Hindlimb muscle (tissue), 1 donor: ENCODE measurements at places on chromosomes 11 and 22. TPM values are rescaled to one million over a fixed set of nuclear protein-coding genes. Genes with fewer than 3 reads are reported as not detected.

Gene NCR3LG1
- polyA plus RNA-seq = 0.28 TPM

Gene IGSF9B
- polyA plus RNA-seq = 15.4 TPM

Gene CRYBA4
- polyA plus RNA-seq = not detected

Gene WNT11
- polyA plus RNA-seq = 22.0 TPM

Gene SPTBN2
- 24.3 TPM for polyA plus RNA-seq

Gene FXYD2
- 2.2 TPM for polyA plus RNA-seq

Gene OR52A1
- not detected for polyA plus RNA-seq

Gene GPR83
- polyA plus RNA-seq = 0.18 TPM

Gene TMEM151A
- not detected for polyA plus RNA-seq

Gene DUSP8
- 28.4 TPM for polyA plus RNA-seq

Gene CCDC117
- polyA plus RNA-seq = 21.3 TPM

GRCh38 chr22:38213319-38213989, 11.7 kb downstream of the MAFF start:
- DNase-seq = no peak

- DNase-seq = no peak
These were observed 154.5 kb upstream of the C11orf87 start for GRCh38 chr11:109267293-109268095.

GRCh38 chr11:36377759-36378564, 81.9 kb downstream of the PRR5L start:
- no peak for DNase-seq

GRCh38 chr11:18282626-18283025, 16.6 kb downstream of the SAA1 start:
- no peak for DNase-seq

DNA sequence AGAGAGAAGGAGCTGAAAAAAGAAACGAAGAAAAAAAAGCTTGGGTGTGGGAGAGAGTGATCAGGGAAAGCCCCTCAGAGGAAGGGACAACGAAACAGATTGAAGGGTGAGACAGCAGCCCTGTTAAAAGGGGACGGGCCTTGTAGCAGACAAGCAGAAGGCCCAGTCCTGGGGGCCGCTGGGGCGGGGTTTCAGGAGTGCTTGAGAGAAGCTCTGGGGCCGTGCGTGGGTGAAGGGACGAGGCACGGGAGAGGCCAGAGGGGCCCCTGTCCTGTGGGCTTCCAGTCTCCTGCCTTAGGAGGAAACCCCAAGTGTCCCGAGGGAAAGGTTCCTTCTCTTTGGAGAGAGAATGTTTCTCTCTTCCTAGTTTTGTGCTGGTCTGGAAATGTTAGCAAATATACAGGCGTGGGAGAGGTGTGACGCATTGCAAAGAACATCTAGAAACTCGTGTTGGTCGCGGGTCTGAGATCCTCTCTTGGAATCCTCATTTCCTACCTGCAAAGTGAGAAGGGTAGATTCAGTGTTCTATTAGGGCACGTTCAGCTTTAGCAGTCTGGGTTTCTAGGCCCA, 28.6 kb downstream of the ADAMTS15 start:
- no peak for DNase-seq

DNA sequence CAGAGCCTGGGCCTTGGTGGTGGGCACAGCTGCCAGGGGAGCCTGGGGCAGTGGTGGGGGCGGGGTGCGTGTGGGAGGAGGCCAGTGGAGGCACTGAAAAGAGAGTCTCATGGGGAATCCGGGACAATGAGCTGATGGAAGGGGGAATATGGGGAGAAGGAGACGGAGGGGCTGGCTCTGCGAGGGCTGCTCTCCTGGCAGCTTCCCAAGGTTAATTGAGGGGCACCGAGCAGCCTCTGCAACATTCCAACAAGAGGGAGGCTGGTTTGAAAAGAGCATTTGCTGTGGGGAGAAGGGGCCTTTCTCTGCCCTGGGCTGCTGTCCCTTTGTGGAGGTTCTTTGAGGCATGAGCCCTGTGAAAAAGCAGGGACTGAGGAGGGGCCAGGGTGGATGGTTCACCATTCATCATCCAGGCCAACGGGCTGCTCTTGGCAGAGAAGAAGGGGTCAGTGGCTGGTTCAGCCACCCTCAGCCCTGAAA, 9.4 kb upstream of the IGSF9B start:
- no peak for DNase-seq

DNA sequence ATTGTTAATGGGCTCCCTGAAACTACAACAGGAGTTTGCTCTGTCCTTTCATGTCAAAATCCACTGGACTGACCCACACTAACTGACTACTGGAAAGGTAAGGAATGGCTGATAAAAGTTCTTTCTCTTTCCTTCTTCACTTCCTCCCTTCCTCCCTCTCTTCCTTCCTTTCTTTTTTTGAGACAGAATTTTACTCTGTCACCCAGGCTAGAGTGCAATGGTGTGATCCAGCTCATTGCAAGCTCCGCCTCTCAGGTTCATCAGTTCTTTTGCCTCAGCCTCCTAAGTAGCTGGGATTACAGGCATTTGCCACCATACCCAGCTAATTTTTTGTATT, 85.2 kb downstream of the IGLL1 start:
- no peak for DNase-seq

DNA sequence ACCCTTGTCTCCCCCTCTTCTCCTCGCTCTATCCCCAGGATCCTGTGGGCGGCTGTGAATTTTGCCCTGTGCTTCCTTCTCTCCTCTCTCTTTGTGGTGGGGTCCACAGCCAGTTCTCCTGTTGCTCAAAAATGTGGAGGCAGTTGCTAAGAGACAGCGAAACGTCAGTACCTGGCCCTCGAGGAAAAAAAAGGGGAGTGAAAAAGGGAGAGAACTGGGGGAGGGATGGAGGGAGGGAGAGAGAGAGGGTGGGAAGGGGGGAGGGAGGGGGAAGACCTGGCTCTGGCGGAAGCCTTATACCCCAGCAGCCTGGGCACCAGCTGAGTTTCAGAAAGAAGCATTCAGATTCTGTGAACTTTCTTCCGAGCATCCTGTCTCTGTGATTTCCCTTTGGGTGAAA, 2.1 kb upstream of the LRRC55 start:
- DNase-seq = no peak

- DNase-seq = no peak
These were observed 126.2 kb downstream of the ATG16L2 start for GRCh38 chr11:72940417-72940816.

GRCh38 chr11:122780296-122780949, 57.9 kb upstream of the CRTAM start:
- DNase-seq = no peak

GRCh38 chr22:37310815-37311595, 28.7 kb downstream of the CYTH4 start:
- no peak for DNase-seq

DNA sequence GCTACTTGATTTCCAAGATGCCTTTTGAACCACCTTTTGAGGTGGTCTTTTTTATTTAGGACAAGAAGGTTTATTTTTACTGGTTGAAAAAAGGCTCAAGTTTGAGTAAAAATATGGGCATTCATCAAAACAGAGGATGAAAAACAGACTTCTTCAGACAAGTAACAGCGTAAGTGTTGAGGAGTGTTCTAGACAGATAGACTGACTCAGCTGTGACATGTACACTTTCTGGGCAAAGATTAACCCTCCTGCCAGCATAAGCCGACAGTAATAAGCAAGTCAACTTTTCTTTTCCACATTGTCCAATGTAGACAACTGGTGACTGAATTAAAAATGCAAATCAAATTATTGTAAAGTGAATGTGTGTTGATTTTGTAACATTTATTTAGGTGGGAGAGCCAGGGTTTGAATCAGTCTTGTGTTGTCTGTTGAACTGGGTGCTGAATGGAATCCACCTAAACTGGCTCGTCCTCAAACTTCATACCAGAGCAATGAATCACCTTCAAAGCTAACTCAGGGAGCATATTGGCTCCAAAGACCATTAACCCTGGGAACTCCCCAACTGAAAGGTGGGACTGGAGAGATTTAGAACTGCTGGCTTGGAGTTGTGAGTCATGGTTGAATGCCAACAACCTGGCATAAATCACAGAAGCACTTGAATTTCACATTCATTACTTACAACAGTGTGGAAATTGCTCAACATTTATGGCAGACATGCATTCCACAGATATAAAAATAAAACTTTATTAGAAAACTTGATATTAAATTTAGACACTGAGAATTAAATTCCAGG, 377.0 kb downstream of the ETS1 start:
- no peak for DNase-seq

DNA sequence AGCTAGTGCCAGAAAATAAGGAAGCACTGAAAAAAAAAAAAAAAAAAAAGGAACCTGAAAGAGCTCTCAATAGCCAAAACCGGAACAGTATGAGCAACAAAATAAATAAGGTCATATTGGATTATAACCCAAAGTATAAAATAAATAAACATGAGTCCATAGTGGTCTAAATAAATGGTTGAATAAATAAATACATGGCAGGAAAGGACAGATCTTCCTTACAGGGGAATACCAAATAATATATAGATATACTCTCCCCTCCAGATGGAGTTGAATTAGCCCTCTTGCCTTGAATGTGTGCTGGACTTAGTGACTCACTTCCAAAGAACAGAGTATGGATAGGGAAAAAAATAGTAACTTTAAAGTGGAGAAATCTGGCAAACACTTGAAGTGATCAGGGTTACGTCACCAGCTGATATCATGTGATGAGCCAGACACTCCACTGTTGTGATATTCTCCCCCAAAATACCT, 14.3 kb upstream of the ARRB1 start:
- no peak for DNase-seq

DNA sequence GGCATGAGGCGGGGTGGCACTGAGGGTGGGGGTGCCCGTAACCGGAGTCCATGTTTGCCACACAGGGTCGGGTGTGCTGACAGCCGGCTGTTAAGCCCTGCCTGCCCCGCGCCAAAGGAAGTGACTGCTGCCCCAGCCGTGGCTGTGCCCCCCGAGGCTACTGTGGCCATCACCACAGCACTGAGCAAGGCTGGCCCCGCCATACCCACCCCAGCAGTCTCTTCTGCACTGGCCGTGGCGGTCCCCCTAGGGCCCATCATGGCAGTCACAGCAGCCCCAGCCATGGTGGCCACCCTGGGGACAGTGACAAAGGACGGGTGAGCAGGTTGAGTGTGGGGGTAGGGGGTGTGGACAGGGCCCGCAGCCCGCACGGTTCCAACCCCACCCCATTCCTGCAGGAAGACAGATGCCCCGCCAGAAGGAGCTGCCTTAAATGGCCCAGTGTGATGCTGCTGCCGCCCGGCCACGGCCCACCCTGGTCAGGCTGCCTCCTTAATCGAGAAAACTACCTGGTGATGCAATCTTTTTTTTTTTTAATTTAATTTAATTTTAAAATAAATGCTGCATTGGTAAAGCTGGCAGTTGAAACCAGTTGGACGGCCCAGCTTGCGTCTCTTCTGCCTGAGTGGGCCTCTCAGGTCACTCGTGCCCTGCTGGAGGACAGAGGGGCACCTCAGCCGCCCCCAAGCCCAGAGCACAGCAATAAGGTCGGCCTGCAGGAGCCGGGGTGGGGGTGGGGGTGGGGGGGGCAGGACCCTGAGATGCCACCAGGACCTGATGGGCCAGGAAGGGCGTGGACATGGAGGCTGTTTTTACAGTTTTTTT, 30.8 kb downstream of the SBF1 start:
- no peak for DNase-seq

- DNase-seq = peak; percentile 76
These were observed 15.8 kb upstream of the EHD1 start for GRCh38 chr11:64894070-64894811.

- DNase-seq = no peak
These were observed 9.1 kb upstream of the SORL1-AS1 start for GRCh38 chr11:121461843-121462242.

DNA sequence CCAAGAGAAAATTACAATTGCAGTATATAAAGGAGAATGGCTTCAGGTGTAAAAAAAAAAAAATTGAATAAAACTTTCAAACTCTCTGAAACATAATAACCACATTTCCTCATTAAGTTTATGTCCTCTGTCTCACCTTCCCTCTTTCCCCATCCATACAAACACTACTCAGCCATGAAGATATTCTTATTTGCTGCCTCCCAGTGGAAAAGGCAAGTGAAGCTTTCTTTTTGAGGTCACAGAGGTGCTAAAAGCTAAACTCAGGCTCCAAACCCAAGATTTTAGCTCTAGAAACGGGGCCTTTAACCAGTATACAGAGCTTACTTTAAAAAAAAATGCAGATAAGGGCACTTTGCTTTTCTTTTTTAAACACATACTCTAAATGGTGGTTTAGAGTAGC, 1568.5 kb downstream of the FAM181B start:
- no peak for DNase-seq

DNA sequence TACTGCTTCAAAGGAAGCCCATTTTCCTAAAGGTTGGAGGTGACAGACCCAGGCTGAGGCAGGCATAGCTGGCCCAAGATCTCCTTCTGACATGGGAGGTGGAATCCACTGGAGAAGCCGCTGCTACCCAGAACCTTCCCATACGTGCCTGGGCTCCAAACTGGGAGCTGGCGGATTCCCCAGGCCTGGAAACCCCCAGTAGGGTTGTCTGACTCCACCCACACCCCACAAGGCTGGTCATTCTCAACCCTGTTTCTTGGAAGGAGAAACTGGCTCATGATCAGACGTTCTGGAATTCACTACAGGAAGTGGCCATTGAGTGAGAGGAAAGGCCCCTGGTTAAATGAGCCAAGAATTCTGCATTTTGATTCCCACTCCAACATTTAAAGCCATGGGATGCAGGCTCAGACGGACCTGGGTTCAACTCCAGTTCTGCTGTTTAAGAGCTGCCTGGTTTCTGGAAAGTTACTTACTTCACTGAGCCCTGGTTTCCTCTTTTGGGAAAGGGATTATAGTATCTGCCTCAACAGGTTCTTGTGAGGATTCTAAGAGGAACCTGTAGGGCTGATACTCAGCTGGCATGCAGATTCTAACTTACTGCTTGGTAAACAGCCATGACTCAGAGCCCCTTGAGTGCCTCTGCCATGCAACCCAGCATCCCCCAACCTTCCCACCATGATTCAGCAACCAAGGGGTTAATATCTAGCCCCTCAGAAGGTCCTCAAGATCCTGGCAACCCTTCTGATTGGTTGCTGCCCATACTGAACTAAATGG, 19.4 kb upstream of the TSKU start:
- DNase-seq = peak; percentile 65

GRCh38 chr11:126607776-126608541, 252.5 kb downstream of the ST3GAL4 start:
- no peak for DNase-seq
